Motor neuron (in vitro differentiated cells): ENCODE measurements at places on chromosomes 12 and 14.

DNA sequence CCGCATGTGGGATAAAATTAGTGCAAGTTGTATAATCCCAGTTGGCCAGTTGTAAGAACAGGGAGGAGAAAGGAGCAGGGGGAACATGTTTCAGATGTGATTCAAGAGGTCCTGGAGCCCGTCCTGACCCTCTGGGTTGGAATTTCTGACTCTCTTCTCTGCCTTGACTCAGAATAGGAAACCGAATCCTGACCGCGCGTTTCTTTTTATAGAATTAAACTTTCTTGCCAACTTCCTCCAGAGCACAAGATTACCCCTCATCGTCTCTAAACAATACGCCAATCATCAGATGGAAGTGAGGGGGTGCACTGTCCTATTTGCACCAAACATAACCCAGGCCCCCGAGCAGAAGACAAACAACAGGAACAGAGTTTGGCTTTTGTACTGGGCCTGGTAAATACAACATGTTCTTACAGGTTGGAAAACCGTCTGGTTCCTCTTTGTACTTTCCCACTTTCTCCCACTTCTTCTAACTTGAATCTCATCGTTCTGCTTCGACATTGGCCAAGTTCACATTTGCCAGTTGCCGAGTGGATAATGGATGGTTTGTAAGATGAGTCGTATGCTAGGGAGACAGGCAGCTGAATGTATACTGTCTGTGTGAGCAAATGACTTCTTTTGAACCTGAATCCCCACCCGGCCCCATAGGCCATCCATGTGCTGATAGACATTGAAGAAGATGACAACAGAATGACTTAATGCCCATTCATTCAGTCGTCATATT, 42.6 kb upstream of the MED13L start:
- ATAC-seq = peak; percentile 29

- ATAC-seq = no peak
Measured at GRCh38 chr14:75568791-75569190, 9.6 kb upstream of the FLVCR2 start.

DNA sequence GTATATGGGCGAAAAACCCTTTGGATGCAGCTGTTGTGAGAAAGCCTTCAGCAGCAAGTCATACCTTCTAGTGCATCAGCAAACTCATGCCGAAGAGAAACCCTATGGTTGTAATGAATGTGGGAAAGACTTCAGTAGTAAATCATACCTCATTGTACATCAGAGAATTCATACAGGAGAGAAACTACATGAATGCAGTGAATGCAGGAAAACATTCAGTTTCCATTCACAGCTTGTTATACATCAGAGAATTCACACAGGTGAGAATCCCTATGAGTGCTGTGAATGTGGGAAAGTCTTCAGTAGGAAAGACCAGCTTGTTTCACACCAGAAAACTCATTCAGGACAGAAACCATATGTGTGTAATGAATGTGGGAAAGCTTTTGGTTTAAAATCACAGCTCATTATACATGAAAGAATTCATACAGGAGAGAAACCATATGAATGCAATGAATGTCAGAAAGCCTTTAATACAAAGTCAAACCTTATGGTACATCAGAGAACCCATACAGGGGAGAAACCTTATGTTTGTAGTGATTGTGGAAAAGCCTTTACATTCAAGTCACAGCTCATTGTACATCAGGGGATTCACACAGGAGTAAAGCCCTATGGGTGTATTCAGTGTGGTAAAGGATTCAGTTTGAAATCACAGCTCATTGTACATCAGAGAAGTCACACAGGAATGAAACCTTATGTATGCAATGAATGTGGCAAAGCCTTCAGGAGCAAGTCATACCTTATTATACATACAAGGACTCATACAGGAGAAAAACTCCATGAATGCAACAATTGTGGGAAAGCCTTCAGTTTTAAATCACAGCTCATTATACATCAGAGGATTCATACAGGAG, 21.4 kb downstream of the ZNF268 start:
- no peak for ATAC-seq

GRCh38 chr14:58844544-58844943, 206.8 kb downstream of the DACT1 start:
- ATAC-seq = peak; percentile 37

- no peak for ATAC-seq
Measured at GRCh38 chr12:52657250-52657902, 5.4 kb upstream of the KRT2 start.

- ATAC-seq = no peak
Measured at GRCh38 chr14:55707365-55707804, 127.4 kb downstream of the KTN1 start.

DNA sequence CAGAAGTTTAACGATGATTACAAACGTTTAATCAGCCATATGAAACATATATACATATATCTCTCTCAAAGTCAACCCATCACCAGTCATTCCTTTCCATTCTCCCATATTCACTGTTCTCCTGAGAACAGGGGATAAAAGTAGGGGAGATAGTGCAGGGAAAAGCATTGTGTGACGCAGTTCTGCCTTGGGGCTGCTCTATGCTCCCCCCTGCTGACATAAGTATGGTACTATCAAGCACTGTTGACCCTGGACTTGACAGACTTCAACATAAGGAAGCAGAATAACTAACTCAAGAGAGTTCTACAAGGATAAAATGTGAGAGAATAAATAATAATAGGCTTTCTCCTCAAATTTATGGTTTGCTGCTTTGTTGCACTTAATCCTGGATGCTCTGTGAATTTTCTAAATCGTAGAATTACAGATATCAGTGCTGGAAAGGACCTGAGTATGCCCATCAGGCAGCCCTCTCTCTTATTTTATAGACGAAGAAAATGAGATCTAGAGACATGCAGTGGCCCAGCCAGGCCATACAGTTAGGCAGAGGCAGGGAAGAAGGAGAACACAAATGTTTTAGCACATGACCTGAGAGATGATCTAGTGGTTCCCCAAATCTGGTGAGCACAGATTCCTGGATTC, 87.2 kb downstream of the SCN8A start:
- ATAC-seq = peak; percentile 76
